ENCODE measurements at places on chromosomes 6 and 20.

DNA sequence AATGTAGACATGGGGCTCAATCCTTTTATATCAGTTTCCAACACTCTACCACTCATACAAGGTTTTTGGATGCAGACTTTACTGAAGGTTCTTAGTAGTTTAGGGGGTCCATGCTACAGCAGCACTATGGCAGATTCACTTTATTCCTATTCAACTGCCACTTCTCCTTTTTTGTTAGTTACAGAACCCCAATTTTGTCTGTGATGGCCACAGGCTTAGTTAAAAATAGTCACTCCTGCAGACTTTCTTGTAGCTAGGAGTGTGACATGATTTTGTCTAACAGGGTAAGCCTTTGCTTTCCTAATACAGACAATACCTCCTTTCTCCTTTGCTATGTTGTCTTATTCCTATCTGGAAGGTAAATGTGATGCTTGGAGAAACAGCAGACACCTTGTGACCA is 90.0 kb upstream of the SLC24A3 start:
- no peak for DNase-seq

DNA sequence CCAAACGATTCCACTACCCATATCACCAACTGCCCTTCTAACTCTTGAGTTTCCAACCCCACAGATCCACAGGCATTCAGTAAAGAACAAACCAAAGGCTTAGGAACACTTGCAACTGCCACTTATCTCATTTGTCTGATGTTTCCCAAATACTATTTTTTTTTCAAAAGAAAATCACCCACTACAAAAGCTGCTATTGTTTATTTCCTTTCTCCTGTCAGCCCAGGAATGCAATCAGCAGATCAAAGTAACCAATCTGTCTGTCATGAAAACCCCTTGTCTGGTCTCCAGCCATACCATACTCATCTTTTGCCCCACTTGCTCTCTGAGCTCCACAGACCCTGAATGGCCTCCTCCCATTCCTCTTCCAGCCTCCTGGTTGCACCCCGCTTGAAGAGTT is 8.8 kb upstream of the CST8 start:
- no peak for DNase-seq

DNA sequence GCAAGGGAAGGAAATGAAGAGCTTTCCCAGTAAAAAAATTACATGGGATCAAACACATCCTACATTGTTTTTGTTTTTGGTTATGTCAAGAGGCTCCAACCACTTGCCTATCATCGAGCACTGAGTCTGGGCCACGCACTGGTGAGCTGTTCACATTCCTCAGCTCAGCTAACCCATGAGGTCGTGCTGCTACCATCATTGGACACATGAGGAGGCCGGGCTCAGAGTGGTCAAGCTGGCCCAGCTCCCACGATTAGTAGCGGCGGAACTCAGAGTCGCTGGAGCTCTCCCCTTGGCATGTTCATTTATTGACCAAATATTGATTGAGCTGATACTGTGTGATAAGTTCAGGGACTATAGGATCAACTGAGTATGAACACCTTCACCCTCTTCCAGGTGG is 164.9 kb downstream of the CDH26 start:
- DNase-seq: no peak

GRCh38 chr6:90219209-90219985 is 77.2 kb downstream of the BACH2 start:
- peak; percentile 87 for DNase-seq

DNA sequence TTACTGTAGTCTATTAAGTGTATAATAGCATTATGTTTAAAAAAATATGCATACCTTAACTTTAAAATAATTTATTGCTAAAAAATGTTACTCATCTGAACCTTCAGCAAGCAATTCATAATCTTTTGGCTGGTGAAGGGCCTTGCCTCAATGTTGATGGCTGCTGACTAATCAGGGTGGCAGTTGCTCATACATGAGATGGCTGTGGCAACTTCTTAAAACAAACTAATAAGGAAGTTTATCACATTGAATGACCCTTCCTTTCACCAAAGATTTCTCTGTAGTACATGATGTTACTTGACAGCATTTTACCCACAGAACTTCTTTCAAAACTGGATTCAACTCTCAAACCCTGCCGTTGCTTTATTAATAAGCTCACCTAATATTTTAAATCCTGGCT is 84.0 kb downstream of the TASP1 start:
- peak; percentile 34 for DNase-seq

- DNase-seq: no peak
Observed at GRCh38 chr6:56370127-56370540, 122.8 kb upstream of the COL21A1 start.

DNA sequence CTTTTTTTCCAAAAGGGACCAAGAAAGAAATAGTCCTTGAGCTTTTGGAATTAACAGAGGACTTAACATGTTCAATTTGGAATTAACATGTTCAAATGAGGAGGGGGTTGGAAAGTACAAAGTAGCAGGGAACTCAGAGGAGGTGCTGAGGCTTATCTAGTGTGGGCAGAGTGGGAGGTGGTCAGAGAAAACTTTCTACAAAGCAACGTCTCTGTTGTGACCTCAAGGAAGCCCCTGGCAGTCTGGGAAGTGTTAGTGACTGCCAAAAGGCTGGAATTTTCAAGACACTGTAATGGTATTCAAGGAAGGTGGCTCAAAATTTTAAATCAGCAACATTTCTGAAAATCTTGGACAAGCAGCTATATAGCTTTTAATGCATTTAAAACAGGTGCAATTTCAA is 7.3 kb downstream of the ECI2 start:
- DNase-seq: no peak

DNA sequence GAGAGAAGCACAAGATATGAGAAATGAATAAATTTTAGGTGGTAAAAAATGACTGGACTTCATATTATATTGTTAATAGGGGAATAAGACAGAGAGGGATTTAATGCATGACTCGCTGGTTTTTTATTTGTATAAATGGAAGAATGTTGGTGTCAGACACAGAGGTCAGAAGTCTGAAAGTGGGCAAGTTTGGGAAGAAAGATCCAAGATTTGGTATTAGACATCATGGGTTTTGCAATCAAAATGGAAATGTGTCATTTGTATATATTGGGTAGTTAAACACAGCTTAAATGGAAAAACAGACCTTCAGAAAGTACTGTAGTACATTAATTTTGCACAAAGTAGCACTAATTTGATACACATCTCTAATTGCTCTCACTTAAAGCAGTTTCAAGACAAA is 96.2 kb downstream of the EYA4 start:
- DNase-seq: peak; percentile 8

DNA sequence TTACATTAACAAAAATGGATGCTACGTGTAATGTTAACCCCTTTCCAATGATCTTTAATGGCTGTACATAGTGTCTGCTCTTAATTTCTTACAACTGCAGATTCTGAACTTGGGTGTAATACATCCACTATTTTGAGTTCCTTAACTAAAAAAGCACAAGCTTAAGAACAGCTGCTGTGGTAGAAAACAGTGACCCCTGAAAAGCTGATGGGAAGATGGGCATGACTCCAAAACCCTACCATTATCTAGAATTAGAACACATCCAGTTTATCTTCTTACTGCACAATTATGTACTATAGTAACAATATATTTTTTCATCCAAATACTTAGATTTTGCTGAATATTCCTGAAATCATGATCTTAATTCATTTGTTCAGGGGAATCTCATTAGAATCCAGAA is 49.3 kb downstream of the LYRM4 start:
- DNase-seq: no peak

- peak; percentile 71 for DNase-seq
Observed at GRCh38 chr6:43070028-43070632, 6.0 kb upstream of the PTK7 start.

DNA sequence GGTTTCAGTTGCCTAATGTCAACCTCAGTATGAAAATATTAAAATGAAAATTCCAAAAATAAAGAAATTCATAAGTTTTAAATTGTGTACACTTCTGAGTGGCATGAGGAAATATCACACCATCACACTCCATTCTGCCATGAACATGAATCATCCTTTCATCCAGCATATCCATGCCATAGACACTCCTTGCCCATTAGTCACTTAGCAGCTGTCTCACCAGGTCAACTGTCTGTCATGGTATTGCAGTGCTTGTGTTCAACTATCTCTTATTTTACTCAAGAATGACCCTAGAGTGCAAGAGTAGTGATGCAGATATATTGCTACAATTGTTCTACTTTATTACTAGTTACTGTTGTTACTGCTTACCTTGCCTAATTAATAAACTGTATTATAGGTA is 712.4 kb downstream of the EPHA7 start:
- no peak for DNase-seq

DNA sequence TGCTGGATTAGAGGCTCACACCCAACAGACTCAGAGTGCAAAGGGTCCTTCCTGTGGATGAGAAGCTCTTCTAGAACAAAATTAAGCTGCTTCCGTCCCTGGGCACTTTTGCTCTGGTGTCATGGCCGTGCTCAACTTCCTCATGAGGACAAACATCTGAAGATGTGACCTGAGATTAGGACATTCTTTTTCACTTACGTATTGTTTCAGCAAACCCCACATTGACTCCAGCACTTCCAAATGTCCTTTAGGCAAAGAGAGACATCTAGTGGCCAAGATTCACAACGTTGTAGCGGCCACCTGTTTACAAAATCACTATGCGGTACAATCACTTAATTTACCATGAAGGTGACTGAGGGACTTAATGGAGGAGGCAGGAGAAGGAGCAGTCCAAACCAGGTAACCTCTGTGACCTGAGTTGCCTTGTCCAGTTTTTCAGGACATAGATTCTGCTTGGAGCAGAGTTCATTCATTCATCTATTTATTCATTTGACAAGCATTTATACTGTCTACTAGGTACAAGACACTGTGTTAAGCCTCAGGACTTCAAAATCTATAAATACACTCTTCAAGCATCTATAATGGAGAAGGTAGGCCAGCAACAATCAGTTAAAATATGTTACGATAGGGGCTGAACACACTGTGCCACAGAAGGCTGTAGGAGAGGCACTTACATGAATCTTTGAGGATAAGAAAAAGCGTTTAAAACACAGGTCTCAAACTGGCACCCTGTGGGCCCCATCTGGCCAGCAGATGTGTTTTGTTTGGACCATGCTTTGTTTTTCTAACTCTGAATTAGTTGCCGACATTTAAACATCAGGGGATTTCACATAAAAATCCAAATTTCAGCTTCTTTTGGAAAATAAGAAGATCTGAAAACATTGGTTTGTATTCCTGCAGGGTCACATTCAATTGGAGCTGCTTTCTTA is 5.6 kb upstream of the ADGRF1 start:
- DNase-seq: peak; percentile 66

- DNase-seq: no peak
Observed at GRCh38 chr20:21027569-21027968, 78.6 kb downstream of the LINC00237 start.

GRCh38 chr6:66184091-66184490 is 477.1 kb upstream of the EYS start:
- peak; percentile 68 for DNase-seq

- DNase-seq: no peak
Observed at GRCh38 chr20:33337531-33338165, 54.6 kb downstream of the BPIFB1 start.

DNA sequence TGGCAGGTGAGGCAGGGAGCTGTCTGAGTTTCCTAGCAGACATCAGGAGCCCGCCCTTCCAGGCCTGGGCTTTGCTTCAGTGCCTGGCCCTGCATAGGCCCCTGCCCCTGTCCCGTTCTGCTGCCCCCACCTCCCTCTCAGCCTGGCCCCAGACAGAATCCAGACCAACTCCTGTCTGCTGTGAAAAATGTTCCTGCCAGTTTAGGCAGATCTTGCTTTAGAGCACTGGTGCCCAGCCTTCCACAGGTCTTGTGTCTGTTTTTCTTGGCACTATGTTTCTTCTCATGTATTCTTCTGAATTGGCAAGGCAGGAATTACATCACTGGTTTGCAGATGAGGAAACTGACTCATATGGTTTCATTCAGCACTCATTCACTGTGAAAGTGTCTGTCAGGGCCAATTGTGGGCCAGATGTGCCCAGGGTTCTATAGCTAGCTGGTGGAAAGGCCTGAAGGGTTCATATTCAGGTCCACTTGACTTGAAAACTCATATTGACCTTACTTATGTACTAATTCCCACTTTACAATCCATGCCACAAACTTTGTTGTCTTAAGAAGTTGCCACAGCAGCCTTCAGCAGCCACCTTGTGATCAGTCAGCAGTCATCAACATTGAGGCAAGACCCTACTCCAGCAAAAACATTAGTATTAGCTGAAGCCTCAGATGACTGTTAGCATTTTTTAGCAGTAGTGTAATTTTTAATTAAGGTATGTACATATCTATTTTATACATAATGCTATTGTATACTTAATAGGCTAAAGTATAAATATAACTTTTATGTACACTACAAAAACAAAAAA is 40.5 kb downstream of the HLA-F start:
- DNase-seq: peak; percentile 62

GRCh38 chr6:75458895-75459294 is 34.7 kb downstream of the FILIP1 start:
- DNase-seq: peak; percentile 60

DNA sequence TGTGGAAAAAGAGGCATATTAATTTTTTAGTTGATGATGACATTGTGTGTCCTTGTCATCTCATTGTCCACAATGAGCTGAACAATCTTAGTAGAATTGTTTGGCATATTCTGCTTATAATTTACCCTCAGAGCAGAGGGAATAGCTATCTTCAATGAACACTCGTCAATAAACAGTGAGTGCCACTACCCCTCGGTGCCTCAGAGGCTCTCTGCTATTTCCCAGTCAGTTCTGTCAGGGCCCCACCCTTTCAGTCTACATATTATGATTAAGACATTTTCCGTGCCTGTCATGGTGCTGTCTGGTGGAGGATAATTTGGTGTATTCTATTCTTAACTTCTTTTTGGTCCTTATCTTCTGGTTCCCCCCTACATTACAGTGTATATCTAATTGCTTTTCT is 31.2 kb downstream of the NUS1 start:
- DNase-seq: no peak

GRCh38 chr6:133390168-133390567 is 149.0 kb downstream of the EYA4 start:
- DNase-seq: no peak

- peak; percentile 18 for DNase-seq
Observed at GRCh38 chr6:120569714-120570113, 764.6 kb downstream of the TBC1D32 start.

GRCh38 chr6:149806127-149806526 is 56.6 kb downstream of the PCMT1 start:
- peak; percentile 20 for DNase-seq

All from fibroblast of skin of right quadriceps (primary cell).